ENCODE measurements at places on chromosomes 12 and 14.
A peak's percentile ranks its signal among the peaks of the same experiment; 100 is the strongest.

DNA sequence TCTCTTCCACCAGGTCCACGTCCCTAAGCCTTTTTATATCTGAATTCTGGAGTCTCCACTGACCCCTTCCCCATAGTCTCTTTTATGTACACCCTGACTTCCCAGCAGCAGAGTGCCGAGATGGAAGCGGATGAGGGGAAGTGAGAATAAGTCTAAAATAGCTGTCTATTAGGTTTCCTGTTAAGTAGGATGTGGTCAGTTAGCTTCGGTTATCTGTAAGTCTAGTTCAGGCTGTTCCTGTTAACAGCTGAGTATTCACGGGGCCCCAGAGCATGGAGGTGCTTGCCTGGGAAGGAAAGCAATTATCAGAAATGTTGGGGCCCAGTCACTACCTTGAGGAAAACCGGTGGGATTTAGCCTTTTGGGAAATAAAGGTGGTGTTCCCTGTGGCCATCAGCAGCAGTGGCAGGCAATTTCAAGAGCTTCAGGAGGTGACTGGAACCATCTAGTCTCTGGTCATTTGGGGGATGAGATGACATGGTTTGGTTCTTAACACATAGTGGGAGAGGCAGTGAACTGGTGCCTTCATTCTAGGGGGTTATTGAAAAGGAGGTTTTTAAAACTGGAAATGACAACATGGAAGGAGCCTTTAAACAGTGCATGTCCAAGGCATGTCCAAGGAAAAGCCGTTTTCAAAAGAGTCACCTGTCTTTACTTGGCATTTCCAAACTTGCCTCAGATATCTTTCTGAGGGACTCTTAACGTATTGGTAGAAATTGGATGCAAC, 21.8 kb downstream of the CHST11 start:
- peak; percentile 70 for DNase-seq

GRCh38 chr12:111798182-111798581, 31.4 kb downstream of the ALDH2 start:
- no peak for DNase-seq

DNA sequence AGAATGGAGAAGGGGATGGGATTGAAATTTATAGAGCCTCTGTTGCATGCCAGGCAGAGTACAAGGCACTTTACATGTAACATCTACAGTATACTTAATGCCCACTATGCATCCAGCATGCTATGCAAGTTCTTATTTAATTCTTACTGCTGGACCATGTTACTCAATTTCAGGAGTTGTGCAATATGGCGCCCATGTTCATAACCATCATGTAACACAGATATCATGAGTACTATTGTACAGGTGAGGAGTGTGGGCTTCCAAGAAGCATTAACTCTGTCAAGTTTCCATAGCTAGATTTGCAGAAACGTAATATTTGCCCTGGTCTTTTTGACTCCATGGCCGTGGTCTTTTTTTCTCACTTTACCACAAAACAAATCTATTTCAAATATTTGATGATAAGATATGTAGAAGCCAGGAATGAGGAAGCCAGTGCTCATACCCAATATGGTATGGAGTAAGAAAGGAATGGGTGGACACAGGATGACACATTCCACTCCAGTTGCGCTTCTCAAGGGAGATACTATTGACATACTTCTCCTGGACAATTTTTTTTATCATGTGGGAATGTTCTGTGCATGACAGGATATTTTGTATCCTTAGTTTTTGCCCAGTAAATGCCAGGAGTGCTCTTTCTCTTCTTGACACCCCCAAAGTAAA, 191.8 kb downstream of the C12orf75 start:
- peak; percentile 22 for DNase-seq

DNA sequence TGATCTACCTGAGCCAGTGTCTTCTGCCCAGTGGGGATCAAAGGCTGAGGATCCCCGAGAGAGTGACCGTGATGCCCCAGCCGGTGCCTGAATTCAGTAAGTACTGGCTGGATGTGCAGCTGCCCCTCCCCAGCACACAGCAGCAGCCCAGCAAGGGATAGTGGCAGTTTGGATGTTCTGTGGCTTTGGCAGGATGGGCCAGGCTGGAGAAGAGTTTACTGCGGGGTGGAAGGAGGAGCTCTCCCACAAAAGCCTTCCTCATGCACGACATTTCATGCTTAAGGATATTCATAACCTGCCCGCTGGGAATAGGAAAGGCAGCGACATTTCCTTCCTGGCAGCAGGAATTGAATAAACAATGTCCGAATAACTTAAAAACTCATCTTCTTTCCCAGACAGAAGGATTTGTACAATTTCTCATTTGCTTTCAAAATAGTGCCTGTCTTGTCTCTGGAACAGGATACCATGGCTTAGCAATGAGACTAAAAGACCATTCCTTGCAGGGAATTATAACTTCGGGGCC, 135.6 kb upstream of the PRMT8 start:
- DNase-seq: no peak

DNA sequence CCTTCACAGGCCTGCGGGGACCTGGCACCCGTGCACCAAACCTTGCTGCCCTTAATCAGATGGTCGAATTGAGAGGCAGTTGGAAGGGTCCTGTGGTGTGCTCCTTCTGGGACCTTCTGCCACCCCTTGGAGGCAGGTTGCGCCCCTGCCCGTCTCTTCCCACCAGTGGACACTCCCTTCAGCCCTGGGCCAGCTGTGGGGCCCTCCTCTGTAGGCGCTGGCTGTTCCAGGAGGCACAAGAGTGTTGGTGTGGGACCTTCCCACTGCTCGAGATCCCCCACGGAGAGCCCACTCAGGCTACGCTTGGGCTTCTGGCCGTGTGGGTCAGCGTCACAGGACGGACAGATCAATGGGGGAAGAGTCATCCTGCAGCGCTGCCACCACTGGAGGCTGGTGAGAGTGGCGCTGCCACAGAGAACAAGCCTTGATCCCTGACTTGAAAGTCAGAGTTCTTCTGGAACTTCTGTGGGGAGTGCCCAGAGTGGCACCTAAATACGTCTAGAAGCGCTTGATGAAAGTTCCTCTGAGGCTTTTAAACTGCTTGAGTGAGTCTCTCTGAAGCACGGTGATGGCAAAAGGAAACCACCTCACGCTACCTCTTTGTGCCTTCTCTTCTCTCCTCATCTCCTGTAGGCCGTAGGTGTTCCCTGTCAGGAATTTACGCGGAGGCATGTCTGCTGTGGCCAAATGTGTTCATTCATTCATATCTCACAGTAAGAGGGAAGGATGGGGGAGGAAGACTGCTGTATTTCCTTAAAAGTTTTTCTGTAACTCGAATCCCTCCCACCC, 48.3 kb downstream of the TRAF3 start:
- DNase-seq: no peak

GRCh38 chr12:44774815-44775411, 101.2 kb downstream of the NELL2 start:
- peak; percentile 4 for DNase-seq

GRCh38 chr12:108175310-108175709, 46.2 kb downstream of the WSCD2 start:
- DNase-seq: no peak

- no peak for DNase-seq
Observed at GRCh38 chr12:93713060-93713459, 35.9 kb downstream of the CRADD start.

DNA sequence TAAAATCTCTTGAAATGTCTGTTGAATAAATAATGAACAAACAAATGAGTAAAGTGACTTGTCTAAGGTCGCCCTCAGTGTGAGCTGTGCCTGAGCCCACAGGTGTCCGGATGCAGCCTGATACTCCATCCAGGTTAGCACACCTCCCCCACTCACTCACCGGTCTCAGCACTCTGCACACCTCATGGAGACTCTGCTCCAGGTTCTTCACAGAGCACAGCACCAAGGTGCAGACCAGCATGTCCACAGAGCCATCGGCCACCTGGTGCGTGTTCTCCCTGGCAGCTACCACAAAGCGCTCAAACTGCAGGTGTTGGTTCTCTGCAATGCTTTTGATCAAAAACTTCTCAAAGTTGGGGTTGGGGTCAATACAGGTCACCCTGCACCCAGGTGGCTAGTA, 4.1 kb upstream of the KRT7 start:
- no peak for DNase-seq

DNA sequence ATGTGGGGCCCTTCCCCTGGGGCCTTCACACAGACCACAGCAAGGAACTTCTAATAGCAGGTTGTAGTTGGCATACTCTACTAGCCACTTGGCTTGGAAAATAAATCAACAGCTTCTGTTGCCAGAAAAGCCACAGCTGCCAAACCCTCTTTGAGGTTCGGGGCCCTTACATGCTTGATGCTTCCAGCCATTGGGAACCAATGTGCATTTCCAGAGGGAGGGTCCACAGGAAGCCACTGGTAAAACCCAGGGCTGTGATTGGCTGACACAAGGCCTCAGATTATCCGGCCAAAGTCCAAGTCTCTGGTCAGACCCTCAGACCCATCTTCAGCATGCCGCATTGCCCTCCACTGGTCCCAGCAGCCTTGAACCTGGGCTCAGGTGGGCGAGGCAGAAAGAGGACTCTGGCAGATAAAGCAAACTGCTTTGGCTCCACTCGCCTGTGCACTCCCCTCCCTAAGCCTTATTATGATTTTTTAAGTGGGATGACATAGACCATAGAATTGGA, 214.4 kb downstream of the BCL11B start:
- no peak for DNase-seq

- DNase-seq: no peak
Observed at GRCh38 chr12:53998110-53998899, 1.7 kb upstream of the HOXC9 start.

GRCh38 chr12:78683031-78683430, 181.5 kb upstream of the SYT1 start:
- peak; percentile 28 for DNase-seq

GRCh38 chr12:90015228-90015627, 306.6 kb upstream of the ATP2B1 start:
- no peak for DNase-seq

GRCh38 chr14:83566567-83566966, 1963.4 kb upstream of the FLRT2 start:
- peak; percentile 71 for DNase-seq

GRCh38 chr14:92041203-92041602, 1.3 kb upstream of the TRIP11 start:
- DNase-seq: no peak

GRCh38 chr12:68870443-68870842, 62.5 kb downstream of the MDM2 start:
- DNase-seq: no peak

GRCh38 chr14:104753528-104754212, 723 bp downstream of the SIVA1 start:
- DNase-seq: peak; percentile 29

DNA sequence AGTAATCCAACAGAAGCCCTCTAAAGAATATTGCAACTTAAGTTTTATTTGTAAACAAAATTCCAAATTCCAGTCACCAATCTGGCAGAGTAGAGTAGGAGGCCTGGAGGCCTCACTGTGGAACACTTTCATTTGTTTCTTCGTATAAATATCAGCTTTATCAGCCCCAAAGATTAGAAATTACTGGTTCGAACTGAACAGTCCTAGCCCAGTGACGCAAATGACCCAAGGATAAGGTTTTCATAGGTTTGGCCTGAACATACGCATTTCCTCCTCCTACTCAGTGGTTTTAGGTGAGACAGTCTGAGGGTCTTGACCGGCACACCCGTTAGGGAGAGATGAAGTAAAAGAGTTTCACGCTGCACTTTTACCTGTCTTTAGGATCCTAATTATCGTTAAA, 1.7 kb downstream of the CDC42BPB start:
- no peak for DNase-seq

DNA sequence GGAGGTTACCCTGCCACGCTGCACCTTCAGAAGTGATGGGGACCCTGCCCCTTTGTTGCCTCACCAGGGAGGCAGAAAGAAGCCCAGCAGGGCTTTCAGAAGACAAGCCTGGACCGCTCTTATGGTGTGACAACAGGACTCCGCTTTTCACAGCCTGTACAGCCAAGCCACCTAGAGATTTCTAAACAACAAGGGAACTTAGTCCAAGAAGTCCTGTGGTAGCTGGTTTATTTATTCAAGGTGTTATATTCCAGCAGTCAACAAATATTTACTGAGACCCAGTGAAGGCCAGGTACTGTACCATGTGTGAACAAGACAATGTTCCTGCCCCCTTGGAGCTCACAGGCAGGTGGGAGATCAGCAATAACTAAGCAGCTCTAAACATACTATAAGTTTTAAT, 4.0 kb upstream of the TMEM229B start:
- no peak for DNase-seq

GRCh38 chr14:89720741-89721729, 233.5 kb downstream of the EFCAB11 start:
- DNase-seq: no peak

DNA sequence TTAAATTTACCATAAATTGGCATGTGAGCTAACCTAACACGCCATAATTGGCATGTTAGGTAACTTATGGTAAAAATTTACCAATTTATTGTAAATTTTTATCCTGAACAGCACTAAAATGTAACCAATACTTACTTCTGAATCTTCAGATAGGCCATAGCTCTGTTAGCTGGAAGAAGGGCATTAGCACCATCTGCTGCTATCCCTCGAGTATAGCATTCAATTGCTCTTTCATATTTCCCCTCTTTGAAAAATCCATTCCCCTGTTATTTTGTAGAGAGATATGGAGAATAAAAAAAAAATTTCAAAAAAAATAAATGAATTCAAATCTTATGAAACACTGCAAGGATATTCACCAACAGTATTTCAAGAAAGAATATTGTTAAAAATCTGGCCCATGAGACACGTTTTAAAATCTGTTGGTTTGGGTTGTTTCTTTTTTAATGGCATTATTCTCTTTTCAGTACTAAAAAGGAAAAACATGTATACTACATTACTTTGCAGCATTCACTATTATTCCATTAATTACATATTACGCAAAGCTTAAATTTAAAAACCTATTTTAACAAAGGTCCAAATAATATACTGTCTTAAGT, 19.1 kb downstream of the RPAP3 start:
- DNase-seq: peak; percentile 59

GRCh38 chr12:52024845-52025230, 18.1 kb downstream of the TAMALIN start:
- no peak for DNase-seq

- no peak for DNase-seq
Observed at GRCh38 chr14:104600805-104601204, 3.8 kb downstream of the TMEM179 start.

GRCh38 chr12:118063576-118064391, 2.8 kb upstream of the WSB2 start:
- no peak for DNase-seq

DNA sequence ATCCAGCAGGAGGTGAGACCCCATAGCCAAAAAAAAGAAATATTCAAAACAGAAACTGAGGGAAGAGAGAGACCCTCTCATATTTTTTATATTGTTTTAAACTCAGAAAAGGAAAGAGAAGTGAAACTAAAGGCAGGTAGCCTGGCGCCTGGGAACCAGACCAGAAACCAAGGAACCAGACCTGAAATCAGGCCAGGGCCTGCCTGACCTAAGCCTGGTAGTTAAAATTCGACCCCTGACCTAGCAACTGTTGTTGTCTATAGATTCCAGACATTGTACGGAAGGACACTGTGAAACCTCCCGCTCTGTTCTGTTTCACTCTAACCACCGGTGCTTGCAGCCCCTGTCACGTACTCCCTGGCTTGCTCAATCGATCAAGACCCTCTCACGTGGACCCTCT, 38.5 kb upstream of the CD163 start:
- DNase-seq: no peak

GRCh38 chr12:6215932-6216494, 15.8 kb downstream of the CD9 start:
- DNase-seq: peak; percentile 89

Measured in iris pigment epithelial cell (primary cell).